Ureter (tissue), 1 donor: ENCODE measurements at places on chromosomes 3 and 15.

- no peak for DNase-seq
These were observed 11.9 kb downstream of the RAP2B start for GRCh38 chr3:153173758-153174516.

GRCh38 chr3:162398554-162398953, 901.9 kb downstream of the OTOL1 start:
- no peak for DNase-seq

- no peak for DNase-seq
These were observed 321.2 kb upstream of the TLE3 start for GRCh38 chr15:70418943-70419342.

DNA sequence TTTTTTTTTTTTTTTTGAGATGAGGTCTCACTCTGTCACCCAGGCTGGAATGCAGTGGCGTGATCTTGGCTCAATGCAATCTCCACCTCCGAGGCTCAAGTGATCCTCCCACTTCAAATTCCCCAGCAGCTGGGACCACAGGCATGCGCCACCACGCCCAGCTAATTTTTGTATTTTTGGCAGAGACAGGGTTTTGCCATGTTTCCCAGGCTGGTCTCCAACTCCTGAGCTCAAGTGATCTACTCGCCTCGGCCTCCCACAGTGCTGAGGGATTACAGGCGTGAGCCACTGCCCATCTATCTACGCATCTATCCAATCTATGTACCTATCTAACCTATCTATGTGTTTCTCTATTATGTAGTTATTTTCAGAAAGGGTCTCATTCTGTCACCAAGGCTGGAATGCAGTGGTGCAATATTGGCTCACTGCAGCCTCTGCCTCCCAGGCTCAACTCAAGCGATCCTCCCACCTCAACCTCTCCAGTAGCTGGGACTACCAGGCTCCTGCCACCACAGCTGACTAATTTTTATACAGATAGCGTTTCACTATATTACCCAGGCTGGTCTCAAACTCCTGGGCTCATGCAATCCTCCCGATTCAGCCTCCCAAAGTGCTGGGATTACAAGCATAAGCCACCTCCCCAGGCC, 20.2 kb upstream of the GPX1 start:
- no peak for DNase-seq

DNA sequence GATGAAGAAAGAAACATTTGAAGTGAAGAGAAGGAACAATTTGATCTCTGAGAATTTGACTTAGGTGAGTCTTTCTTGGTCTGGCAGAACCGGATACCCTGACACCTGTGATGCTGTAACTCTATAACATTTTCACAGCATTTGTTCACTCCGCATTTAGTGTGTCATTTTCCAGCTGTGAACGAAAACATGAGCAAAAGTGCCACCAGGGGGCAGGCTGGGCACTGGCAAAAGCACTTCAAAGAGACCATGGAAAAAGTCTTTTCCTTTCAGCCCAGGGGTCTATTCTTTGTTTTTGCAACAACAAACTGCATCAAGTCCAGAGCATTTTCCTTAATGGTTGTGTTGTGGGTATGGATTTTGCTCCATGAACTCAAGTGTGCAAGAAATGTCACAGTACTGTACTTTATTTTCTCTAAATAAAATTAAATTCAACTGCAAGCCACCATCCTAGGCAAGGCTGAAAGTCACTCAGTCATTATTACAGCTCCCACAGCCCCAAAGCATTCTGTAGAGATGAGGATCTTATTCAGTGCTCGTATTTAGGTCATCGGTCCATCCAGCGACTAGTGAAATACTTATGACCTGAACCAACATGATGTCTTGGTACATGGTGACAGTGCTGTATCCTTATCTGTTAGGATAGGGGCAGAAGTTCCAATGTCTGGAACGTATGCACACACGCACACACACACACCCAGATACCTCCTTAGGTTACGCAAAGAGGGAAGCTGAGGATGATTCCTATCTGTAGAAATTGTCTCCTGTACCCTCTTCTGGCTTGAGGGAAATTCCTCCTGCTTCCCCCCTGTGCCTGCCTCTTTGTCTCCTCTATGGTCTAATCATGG, 125.5 kb downstream of the GADL1 start:
- peak; percentile 70 for DNase-seq

- no peak for DNase-seq
These were observed 45.8 kb upstream of the KLF13 start for GRCh38 chr15:31280831-31281216.

- no peak for DNase-seq
These were observed 51.1 kb downstream of the RSRC1 start for GRCh38 chr3:158160958-158161357.

- no peak for DNase-seq
These were observed 14.7 kb upstream of the RHO start for GRCh38 chr3:129513705-129514104.

DNA sequence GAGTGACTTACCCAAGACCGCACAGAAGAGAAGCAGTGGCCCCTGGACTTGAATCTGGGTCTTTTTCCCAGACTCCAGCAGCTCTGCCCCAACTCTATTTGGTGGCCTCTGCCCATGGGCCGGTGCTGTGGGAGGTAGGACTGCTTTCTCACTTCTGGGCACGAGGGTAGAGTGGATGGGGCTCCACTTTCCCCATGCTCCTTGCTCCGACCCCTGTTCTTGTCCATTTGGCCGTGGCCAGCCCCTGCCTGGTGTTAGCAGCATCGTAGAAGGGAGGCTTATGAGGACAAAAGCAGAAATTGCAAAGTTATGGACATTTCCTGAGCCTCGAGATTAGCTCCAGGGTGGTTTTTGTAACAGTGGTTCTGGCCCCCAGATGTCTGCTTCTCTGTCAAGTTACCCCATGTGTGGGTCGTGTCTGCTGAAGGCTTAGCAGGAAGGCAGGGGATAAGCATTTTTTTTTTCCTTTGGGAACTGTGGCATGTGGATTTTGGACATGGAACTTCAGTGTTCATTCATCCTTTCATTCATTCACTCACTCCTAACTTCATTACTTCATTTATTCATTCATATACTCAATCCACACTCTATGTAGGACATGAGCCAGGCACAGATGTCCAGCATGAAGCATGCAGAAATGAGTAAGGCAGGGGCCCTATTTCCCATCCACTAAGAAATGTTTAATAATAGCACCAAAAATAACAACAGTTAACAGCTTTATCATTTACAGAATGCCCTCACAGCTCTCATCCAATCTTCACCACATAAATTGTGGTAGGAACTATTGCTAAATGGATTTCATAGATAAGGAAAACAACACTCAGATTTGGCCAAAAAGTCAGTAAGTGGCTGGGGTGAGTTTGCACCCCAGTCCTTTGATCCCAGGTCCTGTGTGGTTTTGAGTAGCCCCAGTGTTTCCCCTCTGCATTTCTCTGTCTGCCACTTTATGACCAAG, 180.5 kb downstream of the OPA1 start:
- DNase-seq: no peak

- no peak for DNase-seq
These were observed 16.7 kb downstream of the AP3S2 start for GRCh38 chr15:89877083-89877425.

DNA sequence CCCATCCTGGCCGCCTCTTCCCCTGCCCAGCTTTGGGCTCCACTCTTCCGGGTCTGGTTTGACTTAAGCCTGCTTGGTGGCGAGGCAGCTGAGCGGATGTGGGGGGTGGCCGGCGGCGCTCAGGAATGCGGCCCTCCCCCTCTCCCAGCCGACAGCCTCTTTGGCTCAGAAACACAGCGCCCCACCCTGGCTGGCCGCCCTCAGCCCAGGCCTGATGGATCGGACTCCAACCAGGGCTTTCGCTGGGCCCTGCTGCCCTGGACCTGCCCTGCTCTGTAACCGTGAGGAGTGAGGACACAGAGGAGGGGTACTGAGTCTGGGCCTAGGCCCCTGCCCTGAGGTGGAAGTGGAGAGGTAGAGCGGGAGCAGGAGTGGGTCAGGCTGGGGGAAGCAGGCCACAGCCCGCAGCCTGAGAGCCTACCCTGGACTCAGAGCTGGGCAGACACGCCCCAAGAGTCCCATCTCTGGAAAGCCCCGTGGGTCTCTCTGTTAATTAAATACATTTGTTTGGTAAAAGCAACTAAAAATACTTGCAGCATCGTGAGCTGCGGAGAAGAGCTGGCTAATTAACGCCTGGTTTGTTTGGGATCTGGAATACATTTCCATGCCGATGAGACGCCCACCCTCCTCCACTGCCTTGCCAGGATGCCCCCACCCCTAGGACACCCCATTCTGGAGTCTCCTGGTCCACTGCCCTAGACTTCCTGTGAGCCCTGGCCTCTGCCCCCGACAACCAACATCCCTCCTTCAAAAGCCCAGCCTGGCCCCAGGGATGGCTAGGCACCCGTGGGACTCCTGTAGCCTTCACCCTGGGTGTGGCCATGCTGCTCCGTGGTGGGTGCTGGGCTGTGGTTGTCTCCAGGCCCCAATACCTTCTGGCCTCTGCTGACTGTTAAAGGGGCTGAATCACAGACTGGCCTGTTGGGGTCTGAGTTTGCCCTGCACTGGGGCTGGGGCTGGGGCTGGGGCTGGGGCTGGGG, 19.6 kb downstream of the PLXNA1 start:
- DNase-seq: peak; percentile 88

- DNase-seq: no peak
These were observed 50.3 kb downstream of the ABTB1 start for GRCh38 chr3:127723011-127723567.

DNA sequence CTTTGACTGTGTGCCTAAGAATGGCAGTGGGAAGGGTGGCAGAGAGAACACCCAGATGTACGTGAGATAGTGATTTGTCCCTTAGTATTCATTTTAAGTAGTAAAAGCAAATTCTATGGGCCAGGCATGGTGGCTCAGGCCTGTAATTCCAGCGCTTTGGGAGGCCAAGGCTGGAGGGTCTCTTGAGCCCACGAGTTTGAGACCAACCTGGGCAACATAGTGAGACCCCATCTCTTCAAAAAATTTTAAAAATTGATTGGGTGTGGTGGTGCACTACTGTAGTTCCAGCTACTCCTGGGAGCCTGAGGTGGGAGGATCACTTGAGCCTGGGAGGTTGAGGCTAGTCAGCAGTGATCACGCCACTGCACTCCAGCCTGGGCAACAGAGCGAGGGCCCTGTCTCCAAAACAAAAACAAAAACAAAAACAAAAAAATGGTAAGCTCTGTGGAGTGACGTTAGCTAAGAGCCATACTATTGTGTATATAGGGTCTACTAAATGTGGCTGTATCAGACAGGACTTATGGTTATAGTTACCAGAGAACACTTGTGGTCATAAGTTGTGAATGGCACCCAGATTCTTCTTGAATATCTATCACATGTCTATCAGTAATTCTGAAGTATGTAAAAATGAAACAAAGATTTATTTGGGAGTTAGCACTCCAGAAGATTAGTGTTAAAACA, 171.5 kb downstream of the TCF12 start:
- no peak for DNase-seq

- DNase-seq: no peak
These were observed 14.2 kb downstream of the BAHD1 start for GRCh38 chr15:40454904-40455391.

DNA sequence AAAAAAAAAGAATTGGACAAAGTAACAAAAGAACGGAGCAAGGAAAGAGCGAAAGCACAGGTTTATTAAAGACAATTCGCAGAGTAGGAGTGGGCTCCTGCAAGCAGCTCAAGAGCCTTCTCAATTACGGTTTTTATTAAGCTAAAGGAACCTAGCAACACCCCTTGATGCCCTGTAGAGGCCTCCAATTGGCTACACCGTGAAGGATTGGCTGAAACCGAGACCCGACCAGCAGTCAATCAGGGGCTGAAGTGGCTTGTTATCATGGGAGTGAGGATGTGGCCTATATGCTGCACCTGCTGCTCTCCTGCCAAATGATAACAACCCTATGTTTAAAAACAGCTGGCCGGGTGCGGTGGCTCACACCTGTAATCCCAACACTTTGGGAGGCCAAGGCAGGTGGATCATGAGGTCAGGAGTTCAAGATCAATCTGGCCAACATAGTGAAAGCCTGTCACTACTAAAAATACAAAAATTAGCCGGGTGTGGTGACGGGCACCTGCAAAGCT, 20.4 kb upstream of the AP3B2 start:
- no peak for DNase-seq

DNA sequence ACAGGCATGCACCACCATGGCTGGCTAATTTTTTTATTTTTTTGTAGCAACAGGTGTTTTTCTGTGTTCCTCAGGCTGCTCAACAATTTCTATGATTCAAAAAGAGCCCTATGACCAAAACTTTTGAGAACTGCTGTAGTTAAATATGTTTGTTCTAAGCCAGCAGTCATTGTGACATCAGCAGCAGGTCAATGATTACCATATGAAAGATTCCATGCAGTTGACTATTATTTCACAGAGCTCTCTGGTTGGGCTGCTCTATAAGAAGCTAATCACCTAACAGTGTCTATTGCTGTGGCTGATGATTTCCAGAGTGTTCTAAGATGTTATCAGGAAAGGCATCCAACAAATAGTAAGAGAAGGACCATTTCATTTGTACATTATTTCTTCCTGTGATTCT, at the start of gene CCDC54:
Gene CCDC54 (plus strand): TSS at position 289 of the 400 bp plus-strand sequence. CDS start 149 bp downstream, outside the sequence.
- no peak for DNase-seq

DNA sequence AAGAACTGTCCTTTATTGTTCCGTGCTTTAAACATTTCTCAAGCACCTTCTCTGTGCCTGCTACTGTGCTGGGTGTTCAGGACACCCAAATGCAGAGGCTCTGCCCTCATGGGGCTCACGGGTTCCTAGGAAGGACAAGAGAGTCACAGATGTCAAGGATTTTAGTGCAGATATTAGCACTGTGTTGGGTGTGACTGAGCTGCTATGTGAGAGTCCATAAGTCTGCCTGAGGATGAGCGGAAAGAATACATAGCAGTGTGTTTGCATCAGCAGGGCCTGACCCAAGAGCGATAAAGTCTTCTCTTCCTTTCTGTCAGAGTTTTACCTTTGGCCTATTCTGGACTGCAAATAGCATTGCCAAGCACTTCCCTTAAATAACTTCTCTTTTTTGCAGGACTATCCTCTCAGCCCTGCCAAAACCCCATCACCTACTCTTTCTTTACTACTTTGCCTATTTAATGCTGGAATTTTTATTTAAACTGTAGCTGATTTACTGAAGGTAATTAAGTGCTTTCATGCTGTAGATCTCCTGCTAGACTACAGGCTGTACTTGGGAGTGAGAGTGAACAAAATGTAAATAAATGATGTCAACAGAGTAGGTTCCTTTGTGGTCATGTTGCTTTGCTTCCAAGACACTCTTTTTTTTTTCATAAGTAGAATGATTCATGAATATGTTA, 459.4 kb upstream of the TPRG1 start:
- no peak for DNase-seq

- DNase-seq: no peak
These were observed 134.2 kb upstream of the ALCAM start for GRCh38 chr3:105232553-105232952.

DNA sequence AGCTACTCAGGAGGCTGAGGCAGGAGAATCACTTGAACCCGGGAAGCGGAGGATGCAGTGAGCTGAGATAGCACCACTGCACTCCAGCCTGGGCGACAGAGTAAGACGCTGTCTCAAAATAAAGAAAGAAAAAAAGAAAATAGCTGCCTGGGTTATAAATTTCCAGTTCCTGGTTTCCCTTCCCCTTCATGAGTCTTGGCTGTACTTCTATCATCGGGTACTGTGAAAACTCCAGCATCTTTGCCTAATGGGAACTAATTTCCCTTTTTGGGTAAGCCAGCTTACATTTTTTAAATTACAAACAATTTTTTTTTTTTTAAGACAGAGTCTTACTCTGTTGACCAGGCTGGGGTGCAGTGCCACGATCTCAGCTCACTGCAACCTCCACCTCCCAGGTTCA, 15.0 kb downstream of the DENND4A start:
- DNase-seq: no peak

GRCh38 chr15:61053401-61053965, 175.6 kb downstream of the RORA start:
- DNase-seq: no peak

- DNase-seq: no peak
These were observed 178.8 kb upstream of the STAC start for GRCh38 chr3:36201546-36201945.
